Foreskin fibroblast (primary cell): ENCODE measurements at places on chromosomes 12 and 14.

- DNase-seq = no peak
Measured at GRCh38 chr14:105927096-105928060, 401.0 kb downstream of the TMEM121 start.

DNA sequence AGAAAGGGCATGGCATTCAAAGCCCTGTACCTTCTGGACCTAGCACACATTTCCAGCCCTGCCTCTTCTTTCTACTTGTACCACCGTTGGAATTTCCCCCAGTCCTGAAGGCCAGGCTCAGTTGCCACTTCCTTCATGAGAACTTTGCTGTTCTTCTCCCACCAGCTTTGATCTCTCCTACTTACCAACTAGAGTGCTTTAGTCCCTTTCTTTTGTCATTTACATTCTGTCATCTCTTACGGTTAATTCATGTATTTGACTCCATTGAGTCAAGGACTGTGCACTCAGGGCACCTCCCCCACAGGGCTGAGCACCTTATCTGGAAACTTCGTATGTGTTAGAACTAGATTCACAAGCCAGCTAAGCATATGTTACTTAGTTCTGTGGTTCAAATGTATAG is 26.3 kb downstream of the BICDL1 start:
- DNase-seq = no peak

GRCh38 chr12:15152868-15153267 is 68.3 kb downstream of the RERG start:
- DNase-seq = peak; percentile 54

- peak; percentile 13 for DNase-seq
Measured at GRCh38 chr12:91565246-91565645, 382.6 kb upstream of the DCN start.

GRCh38 chr12:25004447-25004846 is 55.5 kb upstream of the BCAT1 start:
- no peak for DNase-seq

DNA sequence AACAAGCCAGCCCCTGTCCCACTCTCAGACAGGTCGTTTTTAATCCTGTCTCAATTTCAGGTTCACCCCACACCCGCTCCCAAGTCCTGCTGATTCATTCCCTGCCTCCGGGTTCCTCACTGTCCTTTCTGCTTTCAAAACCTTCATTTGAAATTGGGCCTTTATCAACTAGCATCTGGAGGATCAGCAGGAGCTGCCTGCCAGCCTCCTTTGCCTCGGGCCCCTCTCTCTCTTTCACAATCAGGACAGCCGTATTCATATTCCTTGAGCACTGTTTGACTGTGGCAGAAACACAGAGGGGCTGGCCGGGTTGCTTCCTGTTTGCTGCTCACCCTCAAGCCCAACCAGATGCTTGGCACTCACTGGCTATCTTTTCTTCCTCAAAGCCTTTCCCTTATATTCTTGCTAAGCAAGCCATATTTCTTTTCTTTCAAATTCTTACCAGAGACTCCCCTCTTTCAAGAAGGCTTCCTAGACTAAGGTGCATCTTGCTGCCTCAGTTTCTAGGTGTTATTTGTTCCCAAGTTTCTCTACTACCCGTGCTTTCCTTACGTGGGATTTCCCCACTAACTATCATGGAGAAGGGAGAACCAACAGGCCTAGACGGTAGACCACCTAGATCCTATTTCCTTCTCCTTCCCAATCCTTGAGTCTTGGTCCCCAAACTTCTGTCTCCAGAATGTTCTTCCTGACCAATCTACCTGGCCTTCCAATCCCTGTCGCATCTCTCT is 3.0 kb downstream of the GALNT6 start:
- DNase-seq = peak; percentile 83

DNA sequence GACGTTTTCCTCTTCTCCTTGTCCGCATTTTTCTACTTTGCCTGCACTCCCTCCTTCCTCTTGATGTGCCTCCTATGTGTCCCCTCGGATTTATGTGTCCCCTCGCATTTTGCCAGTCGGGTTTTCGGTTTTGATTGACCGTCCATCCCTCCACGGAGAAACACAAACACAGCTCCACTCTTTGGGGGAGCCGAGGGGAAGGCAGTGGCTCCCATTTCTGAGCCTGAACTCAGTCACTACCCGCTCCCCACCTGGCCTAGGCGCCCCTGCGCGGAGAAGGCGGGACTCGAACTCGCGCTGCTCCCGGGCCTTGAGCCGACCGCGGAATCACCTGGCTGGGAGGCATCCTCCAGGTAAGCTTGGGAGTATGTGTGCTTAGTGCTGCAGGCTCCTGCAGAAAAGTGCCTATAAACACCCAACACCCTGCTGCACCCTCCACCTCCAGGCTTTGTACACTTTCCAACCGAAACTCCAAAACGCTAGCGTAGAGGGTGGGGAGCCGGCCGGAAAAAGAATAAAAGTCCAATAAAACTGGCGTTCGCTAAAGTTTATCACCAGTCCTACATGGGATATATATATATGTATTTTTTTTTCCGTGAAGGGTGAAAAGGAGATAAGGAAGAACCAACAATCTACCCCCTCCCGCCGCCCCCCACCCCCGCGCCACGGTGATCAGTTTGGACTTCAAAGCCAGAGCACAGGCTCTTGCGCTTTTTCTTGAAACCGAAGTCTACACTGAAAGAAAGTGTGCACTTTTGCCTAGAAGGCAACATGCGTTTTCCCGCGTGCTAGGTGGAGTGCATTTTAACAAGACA is 3.3 kb upstream of the CCND2 start:
- no peak for DNase-seq

DNA sequence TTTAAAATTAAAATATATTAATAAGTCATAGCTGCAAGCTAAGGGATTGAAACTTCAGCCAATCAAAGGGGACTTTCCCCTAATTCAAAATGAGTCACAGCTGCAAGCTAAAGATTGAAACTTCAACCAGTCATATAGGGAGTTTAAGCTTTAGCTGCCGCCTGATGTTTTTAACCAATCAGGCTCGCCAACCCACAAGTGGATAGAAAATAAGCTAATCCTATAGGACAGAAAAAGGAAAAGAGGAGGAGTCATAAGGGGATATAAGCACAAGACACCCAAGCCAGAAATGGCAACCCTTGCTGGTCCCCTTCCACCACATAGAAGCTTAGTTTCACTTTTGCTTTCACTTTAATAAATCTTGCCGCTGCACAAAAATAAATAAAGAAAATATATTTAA is 1154.6 kb downstream of the GALC start:
- DNase-seq = no peak

DNA sequence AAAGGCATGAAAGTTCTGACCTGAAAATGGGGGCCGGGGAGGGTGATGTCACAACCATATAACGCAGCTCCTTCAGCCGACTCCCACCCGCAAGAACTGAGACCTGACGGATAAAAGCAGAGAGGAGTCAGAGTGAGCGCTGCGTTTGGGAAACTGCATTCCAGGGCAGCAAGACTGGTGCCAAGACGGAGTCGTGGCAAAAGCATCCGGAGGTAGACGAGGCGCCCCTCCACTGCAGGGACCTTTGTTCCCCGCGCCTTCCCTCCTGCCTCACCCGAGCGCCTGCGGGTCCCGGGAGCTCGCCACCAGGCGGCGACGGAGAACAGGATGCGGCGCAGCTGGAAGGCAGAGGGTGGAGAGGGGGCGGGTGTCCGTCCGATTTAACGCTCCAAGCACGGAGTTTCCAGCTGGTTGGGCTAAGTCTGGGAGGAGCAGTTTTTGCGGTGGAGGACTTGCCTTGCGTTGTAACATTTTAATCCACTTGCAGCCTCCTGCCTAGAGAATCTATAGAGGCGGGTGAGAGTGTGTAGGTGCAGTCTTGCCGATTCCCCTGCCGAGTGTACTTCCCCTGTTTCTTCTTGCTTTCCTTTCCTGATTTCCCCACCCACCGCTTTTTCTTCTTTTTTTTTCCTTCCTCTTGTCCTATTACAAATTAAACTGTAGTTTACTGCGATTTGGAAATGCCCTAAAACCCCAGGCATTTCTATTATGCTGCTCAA is 1.2 kb upstream of the CPNE8 start:
- peak; percentile 53 for DNase-seq

GRCh38 chr14:57413849-57414248 is 23.5 kb downstream of the NAA30 start:
- DNase-seq = no peak

DNA sequence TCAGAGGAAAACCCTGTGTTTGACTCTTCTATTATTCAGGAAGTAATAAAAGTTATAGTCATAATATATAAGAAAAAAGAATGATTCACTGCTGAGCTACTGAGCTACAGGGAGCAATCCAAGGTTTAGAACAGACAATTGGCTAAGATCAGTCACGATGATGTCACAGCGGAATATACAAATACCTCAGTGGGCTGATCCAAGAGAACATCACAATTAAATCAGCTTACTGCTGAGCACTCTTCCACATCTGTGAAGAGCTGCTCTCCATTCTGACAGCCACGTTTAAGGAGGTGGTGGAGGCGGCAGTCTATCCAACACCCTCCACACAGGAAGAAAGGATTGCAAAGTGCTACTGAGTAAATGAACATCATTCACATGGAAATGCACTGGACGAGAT is 271.0 kb downstream of the APAF1 start:
- DNase-seq = no peak

GRCh38 chr12:67853204-67853603 is 136.0 kb upstream of the IFNG-AS1 start:
- peak; percentile 70 for DNase-seq
